ENCODE measurements at places on chromosomes 2 and 18. TPM values are rescaled to one million over a fixed set of nuclear protein-coding genes. Genes with fewer than 3 reads are reported as not detected.

- peak; percentile 43 for DNase-seq
Observed at GRCh38 chr2:236570081-236570868, 650 bp downstream of the ACKR3 start.

DNA sequence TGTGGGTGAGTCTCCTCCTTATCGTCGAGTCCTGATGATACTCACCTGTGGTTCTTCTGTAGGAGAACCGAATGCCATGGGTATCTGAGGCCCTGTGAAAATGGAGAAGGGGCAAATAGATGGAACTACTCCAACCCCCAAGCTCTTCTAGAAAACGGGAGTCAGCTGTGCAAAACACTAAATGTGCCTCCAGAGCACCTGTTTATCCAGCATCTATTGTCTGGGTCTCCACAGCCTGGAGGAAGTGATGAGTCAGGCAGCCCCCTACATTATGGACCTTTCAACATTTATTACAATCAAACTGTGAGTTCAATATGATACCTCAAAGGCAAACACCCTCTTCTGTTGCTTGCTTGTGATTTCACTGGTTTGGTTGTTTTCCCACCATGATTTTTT is 9.8 kb upstream of the LRRFIP1 start:
- DNase-seq = no peak

NEUROD1 gene
- total RNA-seq = not detected

GRCh38 chr2:134421556-134422328 is 167.9 kb downstream of the MGAT5 start:
- DNase-seq = no peak

TMEM37 gene
- 1.0 TPM for total RNA-seq

DNA sequence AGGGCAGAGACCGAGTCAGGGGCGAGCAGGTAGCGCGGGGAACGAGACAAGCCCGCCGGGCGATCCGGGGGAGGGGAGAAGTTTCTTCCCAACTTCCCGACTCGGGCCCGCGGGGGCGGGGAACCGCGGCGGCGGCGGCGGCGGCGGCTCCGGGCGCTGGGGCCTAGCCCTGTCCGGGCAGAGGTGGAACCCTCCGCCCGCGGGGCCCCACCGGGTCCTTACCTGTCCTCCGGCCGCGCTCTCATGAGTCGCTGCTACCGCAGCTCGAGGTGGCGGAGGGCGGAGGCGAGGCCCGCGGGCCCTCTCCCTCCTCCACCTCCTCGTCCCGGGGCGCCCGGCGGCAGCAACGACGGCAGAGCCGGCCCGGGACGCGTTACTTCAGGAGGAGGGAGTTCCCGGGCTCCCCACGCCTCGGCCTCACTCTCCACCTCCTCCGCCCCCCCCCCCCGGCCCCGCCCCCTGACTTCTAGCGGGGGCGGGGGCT is at the start of gene YES1:
Gene YES1 (minus strand): TSS at position 351 of the 484 bp plus-strand sequence. CDS start 55,415 bp downstream, outside the sequence.
- DNase-seq = no peak

PRKAG3 gene
- not detected for total RNA-seq

MSGN1 gene
- total RNA-seq = not detected
